ENCODE measurements at places on chromosomes 1 and 21.
A peak's percentile ranks its signal among the peaks of the same experiment; 100 is the strongest.

GRCh38 chr1:186974774-186975181 lies 146.0 kb downstream of the PLA2G4A start:
- no peak for DNase-seq

- no peak for DNase-seq
Observed at GRCh38 chr1:80767711-80768110, 1033.0 kb upstream of the ADGRL2 start.

GRCh38 chr1:147545133-147545532 lies 3.8 kb downstream of the BCL9 start:
- DNase-seq = no peak

DNA sequence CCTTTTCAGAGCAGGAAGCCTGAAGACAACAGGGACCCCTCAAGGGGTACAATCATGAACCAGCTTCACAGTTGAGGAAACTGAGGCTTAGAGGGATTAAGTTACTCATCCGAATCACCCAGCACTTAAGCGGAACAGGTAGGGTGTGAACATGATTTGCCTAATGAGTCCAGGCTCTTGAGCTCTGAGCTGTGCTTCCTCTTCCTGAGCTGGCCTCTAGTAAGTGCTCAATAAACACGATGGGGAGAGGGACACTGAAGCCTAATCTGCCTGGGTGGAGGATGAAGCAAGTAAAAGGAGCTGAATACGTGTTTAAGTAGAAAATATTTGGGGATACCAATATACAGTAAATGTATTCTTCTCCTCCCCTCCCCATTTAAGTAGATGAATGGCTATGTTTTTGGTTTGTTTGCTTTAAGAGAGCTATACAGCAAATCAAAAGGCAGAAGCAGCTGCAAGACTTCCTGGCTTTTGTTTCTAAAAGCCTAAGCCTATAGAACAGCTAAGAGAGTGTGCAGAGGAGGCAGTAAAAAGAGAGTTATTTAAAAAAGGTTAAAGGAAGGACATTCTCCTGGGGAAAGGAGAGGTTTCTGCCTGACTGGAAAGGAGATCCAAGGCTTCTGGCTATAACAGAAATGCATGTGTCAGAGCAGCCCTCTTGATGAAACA lies 20.5 kb downstream of the STPG1 start:
- DNase-seq = no peak

GRCh38 chr1:241840164-241840563 lies 7.8 kb upstream of the EXO1 start:
- DNase-seq = no peak

- DNase-seq = no peak
Observed at GRCh38 chr1:27863538-27863915, 8.8 kb upstream of the THEMIS2 start.

DNA sequence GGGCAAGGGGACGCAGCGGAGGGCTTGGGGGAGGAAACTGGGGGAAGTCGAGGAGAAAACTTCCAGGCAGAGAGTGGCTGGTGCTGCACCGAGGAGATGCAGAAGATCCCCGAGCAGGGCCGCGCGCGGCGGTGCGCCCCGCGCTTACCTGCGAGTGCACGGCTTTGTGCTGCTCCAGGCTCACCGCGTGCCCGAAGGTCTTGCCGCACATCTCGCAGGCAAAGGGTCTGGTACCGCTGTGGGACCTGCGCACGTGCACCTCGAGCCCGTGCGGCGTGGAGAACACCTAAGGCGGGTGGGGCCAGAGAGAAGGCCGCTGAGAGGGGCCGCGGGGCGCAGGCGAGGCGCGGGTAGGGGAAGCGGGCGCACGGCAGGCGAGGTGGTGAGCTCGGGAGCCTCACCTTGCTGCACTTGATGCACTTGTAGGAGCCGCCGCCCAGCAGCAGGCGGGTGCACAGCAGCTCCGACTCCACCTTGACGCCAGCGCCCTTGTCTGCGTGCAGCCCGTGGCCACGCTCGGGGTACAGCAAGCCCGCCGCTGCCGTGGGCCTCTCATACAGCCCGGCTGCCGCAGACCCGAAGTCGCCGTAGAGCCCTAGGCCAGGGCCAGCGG lies 6.4 kb downstream of the GFI1 start:
- DNase-seq = no peak

DNA sequence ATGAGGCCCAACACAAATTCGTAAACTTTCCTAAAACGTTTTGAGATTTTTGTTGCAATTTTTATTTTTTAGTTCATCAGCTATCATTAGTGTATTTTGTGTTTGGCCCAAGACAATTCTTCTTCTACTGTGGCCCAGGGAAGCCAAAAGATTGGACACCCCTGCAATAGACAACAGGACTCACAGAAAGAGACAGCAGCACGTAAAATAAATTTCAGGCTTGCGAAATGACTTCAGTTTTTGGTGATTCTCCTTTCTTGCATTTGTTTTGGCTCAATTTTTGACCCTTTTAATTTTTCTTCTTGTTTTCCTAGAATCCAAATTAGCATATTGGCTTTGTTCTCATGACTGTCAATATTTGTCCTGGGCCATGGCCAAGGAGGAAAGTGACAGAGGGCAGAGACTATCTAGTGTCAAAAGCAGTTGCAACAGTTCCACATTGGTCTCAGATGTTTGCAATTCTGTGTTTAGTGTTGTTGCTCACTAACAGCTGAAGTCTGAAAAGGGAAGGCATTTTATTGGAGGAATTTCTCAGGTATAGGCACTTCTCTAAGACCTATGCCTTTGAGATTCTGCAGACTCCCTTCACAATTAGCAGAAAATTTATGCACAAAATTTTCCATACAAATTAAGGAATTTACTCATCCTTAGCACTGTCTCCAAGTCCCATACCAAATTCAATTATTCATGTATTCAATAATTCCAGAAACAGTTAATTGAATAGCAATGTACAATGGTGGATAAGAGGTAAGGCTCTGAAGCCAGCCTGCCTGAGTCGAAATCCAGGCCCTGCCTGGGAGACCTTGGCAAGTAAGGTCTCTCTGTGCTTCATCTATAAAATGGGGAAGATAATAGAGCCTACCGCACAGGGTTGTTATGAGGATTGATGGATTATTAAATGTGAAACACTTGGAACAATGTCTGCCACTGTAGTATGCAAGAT lies 160.9 kb upstream of the IVNS1ABP start:
- DNase-seq = no peak

- DNase-seq = no peak
Observed at GRCh38 chr1:109191891-109192290, 21.8 kb upstream of the SARS1 start.

DNA sequence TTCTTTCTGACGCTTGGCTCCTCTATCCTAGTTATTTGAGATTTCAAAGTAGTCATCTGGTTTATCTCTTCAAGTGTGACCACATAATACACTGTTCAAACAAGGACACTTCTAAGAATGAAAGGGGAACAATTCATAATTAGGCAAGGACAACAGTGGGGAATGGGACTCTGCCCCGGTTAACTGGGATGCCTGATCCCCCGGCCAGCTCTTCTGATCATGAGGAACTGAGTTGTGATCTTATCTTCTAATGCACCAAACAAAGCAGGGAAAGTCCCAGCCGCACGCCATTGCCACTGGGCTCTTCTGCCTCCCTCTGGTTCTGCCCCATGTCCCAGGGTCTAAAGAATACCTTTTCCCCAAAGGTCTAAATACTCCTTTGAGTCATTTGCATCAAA lies 158.2 kb upstream of the IRF2BP2 start:
- no peak for DNase-seq

DNA sequence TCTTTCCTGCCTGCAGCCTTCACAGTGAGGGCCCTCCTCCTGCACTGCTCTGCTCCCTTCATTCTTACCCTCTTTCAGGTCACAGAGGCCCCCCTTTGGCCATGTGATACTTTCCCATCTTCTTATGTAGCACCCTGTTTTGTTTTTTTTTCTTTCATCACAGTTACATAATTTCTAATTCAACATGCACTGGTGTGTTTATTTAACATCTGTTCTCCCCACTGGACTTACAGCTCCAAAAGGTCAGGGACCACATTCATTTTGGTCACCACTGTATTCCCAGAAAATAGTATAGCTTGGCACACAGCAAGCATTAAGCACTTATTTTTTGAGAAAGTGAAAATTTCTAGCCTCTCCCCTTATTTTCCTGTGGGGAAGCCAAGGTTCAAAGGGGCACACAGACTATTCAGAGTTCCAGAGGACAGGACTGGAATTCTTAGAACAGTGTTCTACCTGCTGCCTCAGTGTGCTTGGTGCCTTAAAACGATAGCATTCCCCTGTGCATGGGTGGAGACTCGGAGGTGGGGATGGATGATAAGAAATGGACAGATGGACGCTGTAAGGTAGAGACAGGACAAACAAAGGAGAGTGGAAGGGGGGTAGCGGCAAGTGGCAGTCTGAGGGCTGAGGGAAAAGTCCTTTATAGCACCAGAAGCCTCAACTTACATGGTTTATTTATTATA lies 5.3 kb downstream of the DENND2D start:
- DNase-seq = no peak

DNA sequence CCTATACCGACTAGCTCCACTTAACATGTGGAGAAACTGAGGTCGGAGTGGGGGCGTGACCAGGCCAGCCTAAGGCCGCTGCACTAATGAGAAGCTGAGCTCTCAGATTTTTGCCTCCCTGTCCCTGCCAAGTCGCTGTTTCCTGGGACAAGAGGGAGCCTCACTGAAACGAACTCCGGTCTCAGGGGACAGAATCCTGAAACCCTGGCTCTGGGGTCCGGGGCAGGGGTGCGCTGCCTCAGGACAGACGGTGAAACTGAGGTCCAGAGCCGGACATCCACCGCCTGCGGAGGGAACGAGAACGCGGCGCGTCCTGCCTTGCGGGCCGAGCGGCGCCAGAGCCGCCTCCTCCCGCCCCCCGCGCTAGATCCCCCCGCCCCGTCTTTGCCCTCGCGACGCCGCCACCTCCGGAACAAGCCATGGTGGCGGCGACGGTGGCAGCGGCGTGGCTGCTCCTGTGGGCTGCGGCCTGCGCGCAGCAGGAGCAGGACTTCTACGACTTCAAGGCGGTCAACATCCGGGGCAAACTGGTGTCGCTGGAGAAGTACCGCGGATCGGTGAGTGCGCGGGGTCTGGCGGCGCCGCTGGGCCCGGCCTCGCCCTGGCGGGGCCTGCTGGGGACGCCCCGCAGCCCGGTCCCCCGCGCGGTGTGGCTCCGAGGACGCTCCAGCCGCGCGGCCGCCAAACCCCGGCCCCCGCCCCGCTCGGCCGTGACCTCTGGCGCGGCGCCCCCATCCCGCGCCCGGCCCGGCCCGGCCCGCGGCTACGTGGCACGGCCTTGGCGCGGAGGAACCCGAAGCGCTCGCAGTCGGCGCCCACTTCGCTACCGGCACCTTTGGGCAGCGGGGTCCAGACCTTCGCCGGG lies at the start of gene GPX7:
GPX7 (plus strand) TSS at position 381 of the 865 bp plus-strand sequence; CDS start at position 420, 39 bp downstream.
- peak; percentile 8 for DNase-seq

DNA sequence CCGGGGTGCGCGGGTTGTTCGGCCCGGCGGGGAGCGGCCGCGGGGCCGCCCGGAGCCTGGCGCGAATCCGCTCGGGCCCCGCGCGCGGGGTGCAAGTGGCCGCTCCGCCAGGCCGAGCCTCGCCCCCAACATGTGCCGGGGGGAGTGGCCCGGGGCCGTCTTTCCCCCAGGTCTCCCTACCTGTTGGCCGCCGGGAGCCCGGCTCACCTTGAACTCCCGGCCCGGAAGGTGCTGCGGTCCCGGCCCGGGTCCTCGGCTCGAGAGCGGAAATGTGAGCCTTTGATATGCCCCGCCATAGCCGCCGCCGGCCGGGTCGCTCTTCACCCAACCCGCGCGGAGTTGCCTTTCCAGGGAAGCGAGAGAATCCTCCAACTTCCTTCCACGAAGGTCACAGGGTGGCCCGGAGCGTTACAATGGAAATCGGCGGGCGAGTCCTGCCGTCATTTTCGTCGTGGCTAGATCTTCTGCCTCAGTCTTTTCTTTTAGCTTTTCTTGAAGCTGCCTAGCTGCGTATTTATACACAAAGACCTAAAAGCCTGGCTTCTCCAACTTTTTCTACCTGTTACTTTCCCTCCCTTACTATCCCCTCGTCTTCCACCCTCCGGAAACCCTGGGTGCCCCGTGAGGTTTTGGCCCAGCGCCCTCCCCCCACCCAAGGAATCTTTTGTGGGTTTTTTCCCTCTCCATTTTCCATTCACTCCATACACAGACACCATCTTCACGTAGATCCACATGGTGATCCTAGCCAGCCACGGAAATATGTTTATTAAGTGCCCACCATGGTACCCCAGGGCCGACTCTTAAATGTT lies 867 bp downstream of the PTGFRN start:
- DNase-seq = no peak

- no peak for DNase-seq
Observed at GRCh38 chr21:41627428-41627827, 119.5 kb upstream of the TMPRSS2 start.

DNA sequence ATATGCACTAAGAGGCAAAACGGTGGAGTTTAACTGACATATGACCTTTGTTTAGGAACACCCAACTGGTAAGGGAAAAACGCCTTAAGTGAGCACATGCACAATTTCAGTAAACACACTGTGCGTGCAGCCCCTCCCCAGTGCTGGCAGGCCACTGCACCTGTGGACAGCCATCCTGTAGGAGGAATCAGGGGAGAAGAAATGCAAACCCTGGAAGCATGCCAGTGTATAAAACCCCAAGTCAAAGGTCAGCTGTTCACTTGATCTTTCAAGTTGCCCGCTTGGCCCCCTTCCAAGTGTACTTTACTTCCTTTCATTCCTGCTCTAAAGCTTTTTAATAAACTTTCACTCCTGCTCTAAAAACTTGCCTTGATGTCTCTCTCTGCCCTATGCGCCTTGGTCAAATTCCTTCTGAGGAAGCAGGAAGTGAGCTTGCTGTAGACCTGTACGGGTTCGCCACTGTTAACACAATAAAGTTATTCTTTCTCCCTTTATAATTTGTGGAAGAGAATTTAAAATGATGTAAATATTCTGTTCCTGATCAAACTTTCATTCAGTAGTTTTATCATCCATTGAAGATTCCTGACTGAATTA lies 31.8 kb downstream of the USP25 start:
- DNase-seq = no peak

- no peak for DNase-seq
Observed at GRCh38 chr1:100100202-100100601, 32.5 kb downstream of the SASS6 start.

GRCh38 chr1:230620649-230621323 lies 21.5 kb upstream of the COG2 start:
- DNase-seq = no peak

DNA sequence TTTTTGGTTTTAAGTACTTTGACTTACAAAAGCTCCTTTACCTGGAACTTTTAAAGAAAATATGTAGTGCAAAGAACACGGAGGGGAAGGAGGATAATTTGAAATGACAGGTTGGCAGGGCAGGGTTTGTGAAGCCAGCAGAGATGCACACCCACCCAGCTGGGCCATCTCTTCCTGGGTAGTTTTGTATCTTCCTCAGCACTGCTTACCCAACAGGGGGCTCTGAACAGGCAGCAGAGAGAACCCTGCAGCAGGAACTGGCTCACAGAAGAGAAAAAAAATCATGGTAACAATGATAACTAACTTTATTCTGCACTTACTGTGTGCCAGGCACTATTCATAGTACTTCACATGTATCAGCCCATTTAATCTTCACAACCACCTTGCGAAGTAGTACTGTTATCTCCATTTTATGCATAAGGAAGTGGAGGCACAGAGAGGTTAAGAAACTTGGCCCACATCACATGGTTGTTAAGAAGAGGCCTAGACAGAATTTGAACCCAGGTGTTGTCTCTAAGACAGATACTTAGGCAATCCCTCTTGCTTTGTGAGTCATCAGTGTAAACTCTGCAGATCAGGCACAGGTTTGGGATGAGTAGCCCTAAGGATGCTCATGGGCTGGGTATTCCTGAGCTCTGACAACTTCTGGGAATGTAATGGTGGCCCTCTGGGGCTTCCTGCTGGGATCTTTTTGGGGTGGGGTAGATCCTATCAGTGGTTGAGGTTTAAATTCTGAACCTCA lies 60.8 kb downstream of the ELK4 start:
- no peak for DNase-seq

GRCh38 chr1:76210160-76210559 lies 135.6 kb downstream of the ST6GALNAC3 start:
- DNase-seq = no peak

Data from pons (tissue), 1 donor.